Fibroblast of skin of right biceps (primary cell): ENCODE measurements at places on chromosomes 6 and 20.

- DNase-seq, result no peak
Observed at GRCh38 chr6:166820483-166820882, 135.9 kb downstream of the RNASET2 start.

- peak; percentile 10 for DNase-seq
Observed at GRCh38 chr6:108798670-108799353, 49.4 kb upstream of the ARMC2 start.

- DNase-seq, result peak; percentile 49
Observed at GRCh38 chr6:111818539-111819226, 54.6 kb downstream of the FYN start.

DNA sequence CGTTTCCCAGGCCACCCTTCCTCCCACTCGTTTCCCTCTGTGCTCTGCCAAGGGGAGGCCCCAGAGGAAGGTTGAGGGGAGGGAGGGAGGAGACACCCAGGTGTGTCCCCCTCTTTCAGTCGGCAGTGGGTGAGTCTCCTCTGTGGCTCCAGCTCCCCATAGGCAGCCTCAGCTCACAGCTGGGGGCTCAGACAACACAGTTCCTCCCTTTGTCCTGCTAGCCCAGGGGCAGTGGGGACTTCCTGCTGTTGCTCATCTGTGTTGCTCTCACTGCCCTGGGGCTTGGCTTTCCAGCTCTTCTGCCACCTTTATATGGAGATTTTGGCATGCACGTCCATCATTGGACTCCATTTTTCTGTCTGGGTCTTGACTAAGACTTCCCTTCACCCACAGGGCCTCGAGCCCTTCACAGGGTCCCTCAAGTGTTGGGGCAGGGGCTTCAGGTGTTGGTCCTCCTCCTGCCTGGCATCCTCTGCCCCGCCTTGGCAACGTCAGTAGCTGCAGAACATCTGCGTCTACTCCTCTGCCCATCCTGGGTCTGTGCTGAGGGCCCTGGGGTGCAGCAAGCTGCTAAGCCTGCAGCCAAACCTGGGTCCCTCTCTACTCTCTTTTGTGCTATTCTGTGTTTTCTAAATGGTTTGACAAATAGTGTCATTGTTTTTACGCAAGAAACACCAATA lies 190.6 kb upstream of the PMEPA1 start:
- DNase-seq, result no peak

- peak; percentile 85 for DNase-seq
Observed at GRCh38 chr20:50844430-50845100, 49.7 kb downstream of the BCAS4 start.

DNA sequence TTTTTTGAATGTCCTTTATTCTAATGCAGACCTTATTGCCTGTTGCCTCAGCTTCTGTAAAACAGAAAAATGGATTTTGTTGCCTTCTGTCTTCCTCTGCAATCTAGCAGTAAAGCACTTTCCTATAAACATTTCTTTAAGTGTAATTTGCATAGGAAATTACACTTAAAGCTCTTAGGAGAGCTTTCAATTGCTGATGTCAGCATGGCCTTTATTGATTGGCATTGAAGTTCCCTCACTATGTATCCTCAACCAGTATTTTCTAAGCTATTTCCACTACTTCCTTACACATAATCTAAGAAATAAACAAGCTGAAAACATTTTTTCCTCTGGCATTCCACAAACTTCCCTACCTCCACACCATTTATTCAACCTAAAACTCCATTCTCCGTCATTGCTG lies 22.3 kb downstream of the ADGRG6 start:
- no peak for DNase-seq

DNA sequence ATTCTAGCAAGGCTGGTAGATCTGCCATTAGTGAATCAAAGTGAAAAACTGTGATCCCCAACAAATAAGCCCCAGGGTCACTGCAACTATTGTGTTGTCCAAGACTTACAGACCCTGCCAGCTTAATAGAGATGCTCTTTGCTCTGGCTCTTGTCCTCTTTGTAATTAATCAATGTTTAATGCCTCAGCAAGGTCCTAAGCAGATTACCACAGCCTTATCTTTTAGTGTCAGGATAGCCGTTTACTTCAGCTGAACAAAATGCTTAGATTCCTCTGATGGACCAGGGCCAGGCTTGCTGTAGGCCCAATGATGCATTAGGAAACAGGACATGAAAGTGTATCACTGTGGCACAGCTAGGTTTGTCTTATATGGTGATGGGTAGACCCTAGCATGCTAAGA lies 353.3 kb downstream of the HACE1 start:
- DNase-seq, result no peak

- DNase-seq, result no peak
Observed at GRCh38 chr6:85494547-85495536, 45.0 kb downstream of the NT5E start.

- no peak for DNase-seq
Observed at GRCh38 chr6:119209452-119210205, 131.2 kb upstream of the FAM184A start.

DNA sequence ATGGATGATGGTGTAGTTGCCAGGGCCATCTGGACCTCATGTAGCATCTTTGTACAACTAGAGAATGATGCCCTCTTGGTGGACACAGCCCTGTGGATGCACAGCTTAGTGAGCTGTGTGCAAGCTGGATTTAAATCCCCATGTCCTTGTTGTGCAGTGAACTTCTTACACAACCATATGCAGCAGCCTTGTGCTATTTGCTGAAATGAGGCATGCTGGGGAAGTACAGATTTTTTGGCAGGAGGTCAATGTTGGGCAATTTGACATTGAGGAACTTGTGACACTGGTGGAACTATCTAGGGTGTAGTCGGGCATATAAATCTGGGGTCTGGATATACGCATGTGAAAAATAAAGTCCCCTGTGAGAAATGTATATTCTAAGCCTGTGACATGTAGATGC lies 5.8 kb upstream of the CDC5L start:
- DNase-seq, result no peak

DNA sequence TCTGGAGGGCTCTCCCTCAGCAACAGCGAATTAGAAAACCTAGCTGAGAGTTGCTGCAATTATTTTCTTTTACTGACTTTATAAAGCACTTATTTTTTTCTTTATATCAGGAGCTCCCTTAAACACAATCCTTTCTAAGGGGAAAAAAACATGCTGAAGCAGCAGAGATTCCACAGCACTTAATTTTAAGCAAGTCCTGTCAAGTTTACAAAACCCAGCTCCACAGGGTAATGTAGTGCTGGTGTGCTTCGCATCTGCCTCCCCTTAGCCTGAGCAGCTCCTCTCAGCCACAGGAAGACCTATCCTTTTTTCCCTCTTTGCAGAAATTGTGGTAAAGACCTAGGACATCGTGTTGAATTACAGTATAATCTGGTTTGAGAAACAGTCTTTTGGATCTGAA lies 208.1 kb upstream of the SYNDIG1 start:
- no peak for DNase-seq

- no peak for DNase-seq
Observed at GRCh38 chr6:130376936-130377335, 11.1 kb downstream of the TMEM200A start.

- no peak for DNase-seq
Observed at GRCh38 chr6:72623808-72624207, 1.9 kb downstream of the KCNQ5 start.

- peak; percentile 85 for DNase-seq
Observed at GRCh38 chr6:23505026-23505425, 621.0 kb upstream of the NRSN1 start.

GRCh38 chr20:44746367-44747165 lies 901 bp downstream of the KCNK15 start:
- DNase-seq, result no peak

- peak; percentile 3 for DNase-seq
Observed at GRCh38 chr6:112592159-112592558, 245.0 kb downstream of the RFPL4B start.

- peak; percentile 43 for DNase-seq
Observed at GRCh38 chr20:12949429-12949980, 59.3 kb upstream of the SPTLC3 start.

DNA sequence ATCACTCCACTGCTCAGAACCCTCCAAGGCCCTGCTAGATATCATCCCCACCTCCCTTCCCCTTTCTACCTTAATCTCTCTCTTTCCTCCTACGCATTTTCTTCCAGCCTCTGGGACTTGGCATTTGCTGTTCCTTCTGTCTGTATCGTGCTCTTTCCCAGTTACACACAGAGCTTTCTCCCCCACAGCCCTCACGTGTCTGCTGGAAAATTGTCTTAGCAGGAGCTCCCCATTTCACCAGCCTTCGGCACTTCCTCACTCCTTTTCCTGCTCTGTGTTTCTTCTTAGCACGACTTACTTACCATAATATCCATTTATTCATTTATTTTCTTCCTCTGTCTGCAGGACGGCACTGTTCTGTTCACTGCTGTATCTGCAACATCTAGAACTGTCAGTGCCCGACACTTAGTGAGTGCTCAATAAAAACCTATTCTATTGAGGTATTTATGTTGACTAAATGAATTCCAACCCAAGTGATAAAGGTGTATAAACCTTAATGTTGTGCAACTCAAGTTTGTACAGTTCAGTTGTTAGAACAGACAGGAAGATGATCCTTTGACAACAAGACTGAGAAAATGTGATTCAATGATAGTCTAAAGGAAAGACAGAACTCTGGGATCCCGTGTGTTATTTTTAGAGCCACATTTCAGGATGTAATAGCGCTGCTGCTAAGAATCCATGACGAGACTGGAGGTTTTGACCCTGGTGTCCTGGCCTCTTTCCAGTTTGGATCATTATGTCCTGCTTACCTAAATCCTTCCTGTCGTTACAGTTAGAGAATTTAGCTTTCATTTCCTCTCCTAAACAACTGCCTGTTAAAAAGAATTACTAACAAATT lies 170.1 kb upstream of the LAMP5 start:
- DNase-seq, result peak; percentile 78

- DNase-seq, result no peak
Observed at GRCh38 chr20:49694450-49695071, 19.1 kb downstream of the B4GALT5 start.

- DNase-seq, result no peak
Observed at GRCh38 chr6:95879856-95880255, 135.9 kb upstream of the FUT9 start.

GRCh38 chr6:120965814-120966213 lies 368.5 kb downstream of the TBC1D32 start:
- no peak for DNase-seq

DNA sequence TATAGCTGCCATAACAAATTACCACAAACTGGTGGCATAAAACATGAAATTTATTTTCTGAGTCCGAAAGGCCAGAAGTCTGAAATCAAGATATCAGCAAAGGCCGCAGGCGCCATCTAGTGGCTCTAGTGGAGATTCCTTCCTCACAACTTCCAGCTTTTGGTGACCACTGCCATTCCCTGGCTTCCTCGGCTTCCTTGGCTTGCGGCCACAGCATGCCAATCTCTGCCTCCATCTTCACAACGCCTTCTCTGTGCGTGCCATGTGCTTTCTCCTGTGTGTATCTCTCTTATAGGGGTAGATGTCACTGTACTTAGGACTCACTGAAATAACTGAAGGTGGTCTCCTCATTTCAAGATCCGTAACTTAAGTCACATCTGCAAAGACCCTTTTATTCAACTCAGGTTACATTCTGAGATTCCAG lies 5.4 kb upstream of the PLAGL1 start:
- peak; percentile 78 for DNase-seq

DNA sequence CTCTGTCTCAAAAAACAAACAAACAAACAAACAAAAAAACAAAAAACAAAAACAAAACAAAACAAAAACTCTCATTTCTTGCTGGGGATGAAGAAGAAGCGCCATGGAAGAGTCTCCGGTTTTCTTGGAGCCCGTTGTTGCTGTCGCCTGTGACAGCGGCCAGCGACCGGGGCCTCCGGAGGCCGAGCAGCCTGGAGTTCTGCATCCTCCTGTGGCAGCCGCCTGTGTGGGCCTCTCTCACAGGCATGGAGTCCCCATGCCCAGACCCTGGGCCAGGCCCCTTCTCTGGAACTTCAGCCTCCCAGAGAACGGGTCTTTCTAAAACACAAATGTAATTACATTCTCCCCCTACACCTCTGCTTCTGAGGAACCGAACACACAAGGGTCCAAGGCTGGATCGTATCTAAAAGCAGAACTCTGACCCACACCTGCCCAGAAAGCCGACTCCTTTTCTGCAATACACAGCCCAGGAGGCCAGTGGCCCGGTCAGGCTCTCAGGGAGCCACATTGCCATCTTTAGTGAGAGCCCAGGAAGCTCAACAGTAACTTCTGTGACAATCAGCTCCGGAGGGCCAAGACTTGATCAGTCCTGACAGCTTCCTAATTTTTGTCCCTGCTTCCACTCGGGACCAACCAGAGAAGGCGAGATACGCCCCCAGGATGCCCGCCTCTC lies 18.5 kb downstream of the DACT2 start:
- DNase-seq, result no peak

DNA sequence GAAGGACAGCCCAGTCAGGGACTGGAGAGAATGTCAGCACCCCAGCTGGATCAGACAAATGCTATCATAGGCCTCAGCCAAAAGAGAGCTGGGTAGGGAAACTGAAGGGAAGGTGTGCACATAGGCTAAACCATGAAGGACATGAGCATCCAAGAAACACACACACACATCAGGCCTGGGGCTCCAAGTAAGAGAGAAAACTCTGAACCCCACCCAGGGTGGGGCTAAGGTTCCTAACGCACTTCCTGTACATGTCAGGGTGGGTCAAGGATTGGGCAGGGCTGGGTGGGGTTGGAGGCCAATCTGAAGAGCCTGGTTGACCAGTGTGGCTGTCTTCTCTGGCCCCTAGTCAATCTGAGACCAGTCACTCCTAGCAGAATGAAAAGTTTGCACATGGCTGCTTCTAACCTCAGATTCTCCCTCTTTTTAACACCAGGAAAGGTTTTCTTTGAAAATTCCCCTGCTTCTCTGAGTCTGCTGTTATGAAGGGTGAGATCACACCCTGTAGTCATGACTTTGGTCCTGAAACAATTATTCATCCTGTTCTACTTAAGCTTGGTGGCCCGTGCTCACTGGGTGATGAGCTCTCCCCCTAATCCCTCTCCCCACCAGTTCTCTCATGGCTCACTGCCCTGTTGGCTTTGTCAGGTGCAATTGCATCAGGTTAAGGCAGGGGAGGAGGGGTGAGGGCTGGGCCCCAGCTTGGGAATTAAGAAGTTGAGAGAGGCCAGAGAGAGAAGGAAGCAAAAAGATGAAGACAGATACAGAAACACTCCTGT lies 88.4 kb downstream of the MAFB start:
- no peak for DNase-seq

GRCh38 chr6:90997076-90997475 lies 410.2 kb upstream of the MAP3K7 start:
- DNase-seq, result no peak

DNA sequence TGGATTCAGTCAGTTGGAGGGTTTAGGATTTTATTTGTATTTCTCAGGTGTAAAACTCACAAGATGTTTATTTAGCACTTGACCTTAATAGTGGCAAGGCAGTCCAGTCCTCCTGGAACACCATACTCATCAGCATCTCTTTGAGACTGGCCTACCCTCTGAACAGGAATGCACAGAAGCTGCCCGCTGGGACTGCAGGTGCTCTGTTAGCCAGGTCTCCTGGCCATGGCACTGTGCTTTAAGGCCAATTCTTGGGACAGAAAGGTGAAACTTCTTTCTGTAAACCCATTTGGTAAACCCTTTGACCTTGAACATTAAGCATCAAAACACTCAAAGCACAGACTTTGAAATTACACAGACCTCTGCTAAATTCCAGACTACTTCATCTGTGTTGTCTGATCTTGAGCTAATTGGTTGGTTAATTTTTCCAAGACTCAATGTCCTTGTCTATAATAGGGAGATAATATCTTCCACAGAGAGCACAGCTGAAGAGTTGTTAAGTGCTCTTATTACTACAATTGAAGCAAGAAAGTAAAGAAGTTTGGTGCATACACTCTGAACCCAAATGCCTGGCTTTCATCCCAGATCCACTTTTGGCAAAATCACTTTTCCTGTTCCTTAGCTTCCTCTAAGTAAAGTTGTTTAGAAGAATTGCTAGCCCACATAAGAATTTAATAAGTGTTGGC lies 54.9 kb upstream of the NT5E start:
- DNase-seq, result no peak
